ENCODE measurements at places on chromosomes 3 and 15.
A peak's percentile ranks its signal among the peaks of the same experiment; 100 is the strongest.

DNA sequence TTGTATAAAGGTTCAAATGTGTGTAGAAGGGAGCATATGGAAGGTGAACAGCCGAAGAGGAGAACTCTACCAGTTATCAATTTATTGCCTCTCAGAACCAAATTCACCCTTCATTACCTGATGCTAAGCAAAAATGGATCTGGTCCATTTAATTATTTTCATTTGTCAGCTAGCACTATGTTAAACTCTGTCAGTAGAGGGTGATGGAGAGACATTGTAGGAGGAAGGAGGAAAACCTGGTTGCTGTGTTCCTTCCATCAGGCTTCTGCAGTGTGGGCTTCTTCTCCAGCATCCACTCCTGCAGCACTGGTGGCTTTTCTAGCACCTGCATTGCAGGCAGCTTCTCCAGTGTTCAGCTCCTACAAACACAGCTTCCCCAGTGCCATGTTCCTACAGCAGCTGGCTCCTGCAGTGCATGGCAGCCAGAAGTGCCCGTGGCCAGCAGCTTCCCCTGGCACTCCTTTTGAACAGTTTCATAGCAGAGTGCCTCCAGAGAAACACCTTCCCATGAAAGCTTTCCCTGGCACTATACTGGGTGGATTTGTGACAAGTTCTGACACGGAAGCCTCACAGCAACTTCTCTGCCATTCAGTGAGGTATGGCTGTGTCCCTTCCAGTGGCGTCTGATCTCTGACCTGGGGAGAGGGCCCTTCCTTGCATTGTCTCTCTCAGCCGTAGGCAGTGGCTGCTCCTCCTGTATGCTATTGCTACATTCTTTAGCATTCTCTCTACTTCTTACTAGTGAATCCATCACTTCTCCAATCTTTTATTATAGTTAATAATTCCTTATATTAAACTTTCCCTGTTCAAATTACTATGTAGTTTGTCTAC, 14.6 kb upstream of the IL17RD start:
- DNase-seq, result no peak

DNA sequence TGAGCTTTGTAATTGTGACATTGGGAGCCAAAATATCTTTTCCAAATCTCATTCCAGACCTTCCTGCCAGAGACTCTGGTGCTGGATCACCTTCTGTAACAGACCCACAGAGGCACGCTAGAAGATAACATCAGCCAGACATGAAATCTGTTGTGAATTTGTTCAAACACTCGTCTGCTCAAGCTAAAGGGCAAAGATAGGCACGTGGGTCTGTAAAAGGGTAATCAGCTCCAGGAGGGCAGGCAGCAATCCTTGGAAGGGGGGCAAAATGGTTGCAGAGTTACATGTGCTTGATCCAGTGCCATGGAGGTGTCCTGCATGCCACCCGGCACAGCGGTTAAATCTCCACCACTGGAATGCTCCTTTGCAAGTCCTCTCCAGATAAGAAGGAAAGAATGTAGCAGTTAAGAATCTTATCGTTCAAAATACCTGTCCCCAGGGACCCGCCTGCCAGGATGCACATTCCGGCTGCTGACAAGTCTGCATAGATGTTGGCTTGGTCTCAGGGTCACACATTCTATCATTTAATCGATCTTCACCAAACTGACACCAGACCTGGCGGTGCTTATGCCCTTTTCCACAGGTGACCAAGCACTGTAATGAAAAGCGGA, 74.8 kb downstream of the ADAMTS9 start:
- DNase-seq, result no peak

DNA sequence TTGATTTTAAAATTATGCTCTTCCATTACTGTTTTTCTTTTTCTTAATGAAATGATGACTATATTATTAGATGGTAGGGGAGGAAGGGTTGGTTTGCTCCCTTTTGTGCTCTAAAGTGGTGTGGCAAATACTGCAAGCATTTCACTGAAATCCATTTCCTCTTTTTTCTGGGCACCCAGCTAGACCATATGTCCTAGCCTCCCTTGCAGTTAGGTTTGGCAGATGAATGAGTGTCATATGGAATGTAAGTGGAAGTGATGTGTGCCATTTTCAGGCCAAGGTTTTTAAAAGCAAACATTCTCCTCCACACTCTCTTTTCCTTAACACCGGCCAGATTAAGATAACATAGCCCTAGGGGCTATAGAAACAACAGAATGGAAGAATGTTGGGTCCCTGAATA, 363.0 kb downstream of the FGF12 start:
- no peak for DNase-seq

GRCh38 chr3:178169421-178169820, 366.8 kb upstream of the KCNMB2 start:
- DNase-seq, result no peak

DNA sequence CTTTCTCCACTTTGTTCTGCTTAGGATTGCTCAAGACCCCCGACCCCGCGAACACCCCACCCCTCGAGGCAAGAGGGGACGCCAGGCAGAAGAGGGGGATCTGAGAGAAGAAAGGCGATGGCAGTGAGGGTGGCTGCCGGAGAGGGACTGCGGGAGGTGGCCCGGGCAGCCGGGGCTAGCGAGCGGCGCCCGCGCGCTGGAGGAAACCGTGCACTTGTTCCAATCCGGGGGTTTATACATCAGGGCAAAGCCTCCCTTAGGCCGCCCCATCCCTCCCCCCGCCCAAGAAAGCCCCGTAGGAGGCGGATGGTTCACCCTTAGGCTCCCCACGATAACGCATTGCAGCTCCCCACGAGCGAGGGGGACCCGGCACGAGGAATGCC, 475 bp downstream of the ERC2 start:
- no peak for DNase-seq

- no peak for DNase-seq
Measured at GRCh38 chr15:40081691-40082194, 26.9 kb downstream of the BMF start.

- DNase-seq, result no peak
Measured at GRCh38 chr15:83559310-83559966, 94.5 kb upstream of the ADAMTSL3 start.

GRCh38 chr3:119653876-119654275, 6.5 kb downstream of the POPDC2 start:
- DNase-seq, result no peak

DNA sequence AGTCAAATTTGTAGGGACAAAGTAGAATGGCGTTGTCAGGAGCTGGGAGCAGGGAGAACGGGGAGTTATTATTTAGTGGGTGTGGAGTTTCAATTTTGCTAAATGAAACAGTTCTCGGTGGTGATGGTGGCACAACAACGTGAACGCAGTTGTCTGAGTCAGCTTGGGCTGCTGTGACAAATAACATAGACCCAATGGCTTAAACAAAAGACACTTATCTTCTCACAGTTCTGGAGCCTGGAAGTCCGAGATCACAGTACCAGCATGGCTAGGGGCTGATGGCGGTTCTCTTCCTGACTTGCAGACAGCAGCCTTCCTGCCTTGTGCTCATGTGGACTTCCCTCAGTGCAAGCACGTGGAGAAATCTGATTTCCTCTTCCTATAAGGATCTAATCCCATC, 90.2 kb downstream of the CHSY1 start:
- no peak for DNase-seq

DNA sequence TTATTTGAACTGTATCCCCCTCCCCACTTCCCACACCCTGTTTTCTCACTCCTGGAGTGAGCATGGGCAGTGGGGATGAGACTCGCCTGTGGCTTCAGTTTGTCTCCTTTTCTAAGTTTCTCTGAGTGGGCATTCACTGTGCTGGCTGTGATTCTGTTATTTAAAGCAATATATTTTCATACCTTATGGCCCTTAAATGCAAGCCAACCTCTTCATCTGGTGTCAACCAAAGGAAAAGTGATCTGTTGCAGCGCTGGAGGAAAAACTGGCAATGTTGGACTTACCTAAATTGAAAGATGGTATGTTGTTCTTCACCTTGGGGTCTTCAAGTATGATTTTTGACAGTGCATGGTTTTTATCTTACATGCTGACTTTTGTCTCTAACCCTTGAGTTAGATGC, 56.1 kb downstream of the RBM6 start:
- no peak for DNase-seq

GRCh38 chr3:56052188-56052587, 416.1 kb downstream of the ERC2 start:
- DNase-seq, result no peak

DNA sequence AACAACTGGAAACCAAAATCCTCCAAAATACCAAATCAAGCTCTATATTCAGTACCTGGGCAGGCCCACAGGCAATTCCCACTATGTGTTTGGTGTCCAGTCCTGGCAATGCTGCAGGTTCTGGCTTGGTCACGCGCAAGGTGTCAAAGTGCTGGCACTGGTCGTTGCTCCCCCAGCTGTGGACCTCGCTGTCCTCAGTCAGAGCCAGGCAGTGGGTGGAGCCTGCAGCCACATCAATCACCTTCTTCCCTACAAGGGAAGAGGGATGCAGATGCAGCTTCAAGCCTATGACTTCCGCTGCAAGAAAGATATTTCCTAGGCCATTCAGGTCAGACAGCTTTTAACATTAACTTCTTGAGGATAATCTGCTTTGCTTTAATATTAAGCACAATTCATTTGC, 61.3 kb downstream of the HERC2 start:
- DNase-seq, result no peak

DNA sequence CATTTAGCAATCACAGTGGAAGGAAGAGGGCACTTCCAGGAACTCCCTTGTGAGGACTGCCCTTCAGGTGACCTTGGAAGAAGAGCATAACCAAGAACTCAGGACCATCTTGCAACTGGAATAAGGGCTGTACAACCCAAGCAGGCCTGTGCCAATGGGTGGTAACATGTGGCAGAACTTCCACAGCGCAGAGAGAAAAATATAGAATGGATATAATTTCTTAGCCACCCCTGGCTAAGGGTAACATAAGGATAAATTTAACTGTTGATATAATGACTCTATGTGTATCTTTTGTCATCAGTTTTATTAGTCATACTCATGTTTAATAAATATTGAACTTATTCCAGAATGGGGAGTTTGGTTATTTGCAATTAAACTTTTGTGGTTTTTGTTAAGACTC, 13.4 kb upstream of the MFSD1 start:
- DNase-seq, result no peak

- DNase-seq, result no peak
Measured at GRCh38 chr3:127458696-127459604, 131.6 kb downstream of the TPRA1 start.

- no peak for DNase-seq
Measured at GRCh38 chr15:69951898-69952555, 145.7 kb downstream of the TLE3 start.

GRCh38 chr3:176359211-176359610, 838.1 kb downstream of the TBL1XR1 start:
- no peak for DNase-seq

DNA sequence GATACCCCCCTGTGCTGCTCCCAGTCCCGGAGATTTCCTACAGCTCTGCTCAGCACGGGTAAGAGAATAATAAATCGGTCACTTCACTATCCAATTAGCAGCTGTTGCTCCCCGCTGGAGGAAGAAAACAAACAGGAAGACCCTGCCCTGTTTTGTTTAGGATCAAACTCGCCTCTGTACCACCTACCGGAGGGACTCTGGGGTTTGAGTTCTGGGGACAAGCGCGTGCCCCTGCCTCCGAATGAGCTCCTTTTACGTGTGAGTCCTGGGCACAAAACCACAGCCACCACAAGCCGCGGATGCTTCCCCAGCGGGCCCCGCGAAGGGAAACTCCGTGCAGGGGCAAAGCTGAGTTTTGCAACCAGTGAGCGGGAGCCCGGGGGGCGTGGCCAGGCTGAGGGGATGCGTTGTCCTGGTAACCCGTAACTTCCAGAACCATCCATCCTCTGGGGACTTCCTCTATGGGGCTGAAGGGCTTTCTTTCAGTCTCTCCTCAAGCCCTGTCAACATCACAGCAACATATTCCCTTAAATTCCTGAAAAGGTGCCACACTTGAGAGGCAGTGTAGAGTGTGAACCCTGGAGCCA, 315.7 kb upstream of the PROK2 start:
- peak; percentile 67 for DNase-seq

GRCh38 chr15:45205192-45205591, 17.4 kb upstream of the SHF start:
- DNase-seq, result no peak

DNA sequence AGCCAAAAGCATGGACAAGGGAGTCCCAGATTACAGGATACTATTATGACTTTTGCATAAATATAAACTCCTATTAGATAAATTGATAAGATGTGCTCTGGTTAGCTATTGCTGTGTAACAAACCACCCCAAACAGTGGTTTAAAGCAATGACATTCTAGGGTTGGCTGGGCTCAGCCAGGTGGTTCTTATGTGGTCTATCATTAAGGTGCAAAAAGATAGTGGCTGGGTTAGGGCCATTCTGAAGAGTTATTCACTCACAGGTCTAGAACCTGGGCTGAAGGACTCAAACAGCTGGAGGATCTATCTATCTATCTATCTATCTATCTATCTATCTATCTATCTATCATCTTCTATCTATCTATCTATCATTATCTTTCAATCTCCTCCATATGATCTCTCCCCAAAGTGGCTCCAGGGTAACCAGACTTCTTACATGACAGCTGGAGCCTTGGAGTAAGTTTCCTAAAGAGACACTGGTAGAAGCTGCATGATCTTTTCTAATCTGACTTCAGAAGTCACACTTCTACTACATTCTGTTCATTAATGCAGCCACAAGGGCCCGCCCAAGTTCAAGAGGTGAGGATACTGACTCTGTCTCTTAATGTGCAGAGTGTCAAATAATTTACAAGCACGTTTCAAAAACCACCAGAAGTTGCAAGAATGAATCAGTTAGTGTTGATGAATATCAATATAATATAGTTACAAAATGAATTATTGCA, 74.9 kb upstream of the XCR1 start:
- DNase-seq, result no peak
